ENCODE measurements at places on chromosomes 6 and 20.

DNA sequence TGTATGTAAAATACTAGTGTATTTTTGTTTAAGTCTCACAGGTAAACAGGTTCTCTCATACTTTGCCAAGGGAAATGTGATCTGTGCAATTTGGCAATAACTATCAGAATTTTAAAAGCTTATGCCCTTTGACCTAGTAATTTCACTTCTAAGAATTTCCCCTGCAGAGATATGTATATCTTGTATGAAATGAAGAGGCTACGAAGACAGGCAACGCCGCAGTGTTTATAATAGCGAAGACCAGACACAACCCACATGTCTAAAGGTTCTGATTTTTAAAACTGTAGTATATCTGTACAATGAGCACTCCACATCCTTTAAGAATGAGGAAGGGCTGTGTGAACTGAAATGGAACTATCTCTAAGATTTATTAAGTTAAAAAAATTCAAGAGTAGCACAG is 7.5 kb downstream of the TRAF3IP2 start:
- DNase-seq = no peak

DNA sequence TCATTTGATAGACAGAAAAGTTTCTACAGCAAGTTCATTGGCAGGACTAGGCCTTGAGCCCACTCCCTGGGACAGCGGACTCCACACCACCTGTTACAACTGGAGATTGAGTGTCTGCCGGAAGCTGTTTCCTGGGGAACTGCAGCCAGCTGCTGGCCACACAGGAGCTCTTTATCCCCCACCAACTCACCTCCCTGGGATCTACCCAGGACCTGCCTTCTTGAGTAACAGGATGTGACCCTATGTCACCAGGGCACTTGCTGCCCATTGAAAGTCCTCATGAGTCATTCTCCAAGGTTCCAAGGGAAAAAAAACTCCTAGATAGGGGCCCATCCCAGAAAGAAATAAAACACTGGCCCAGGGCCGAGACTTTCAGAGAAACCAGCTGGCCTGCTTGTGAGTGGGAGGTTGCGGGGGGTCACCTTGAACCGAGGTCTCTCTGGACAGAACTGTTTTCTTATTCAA is 37.4 kb upstream of the SLC9A8 start:
- DNase-seq = no peak

DNA sequence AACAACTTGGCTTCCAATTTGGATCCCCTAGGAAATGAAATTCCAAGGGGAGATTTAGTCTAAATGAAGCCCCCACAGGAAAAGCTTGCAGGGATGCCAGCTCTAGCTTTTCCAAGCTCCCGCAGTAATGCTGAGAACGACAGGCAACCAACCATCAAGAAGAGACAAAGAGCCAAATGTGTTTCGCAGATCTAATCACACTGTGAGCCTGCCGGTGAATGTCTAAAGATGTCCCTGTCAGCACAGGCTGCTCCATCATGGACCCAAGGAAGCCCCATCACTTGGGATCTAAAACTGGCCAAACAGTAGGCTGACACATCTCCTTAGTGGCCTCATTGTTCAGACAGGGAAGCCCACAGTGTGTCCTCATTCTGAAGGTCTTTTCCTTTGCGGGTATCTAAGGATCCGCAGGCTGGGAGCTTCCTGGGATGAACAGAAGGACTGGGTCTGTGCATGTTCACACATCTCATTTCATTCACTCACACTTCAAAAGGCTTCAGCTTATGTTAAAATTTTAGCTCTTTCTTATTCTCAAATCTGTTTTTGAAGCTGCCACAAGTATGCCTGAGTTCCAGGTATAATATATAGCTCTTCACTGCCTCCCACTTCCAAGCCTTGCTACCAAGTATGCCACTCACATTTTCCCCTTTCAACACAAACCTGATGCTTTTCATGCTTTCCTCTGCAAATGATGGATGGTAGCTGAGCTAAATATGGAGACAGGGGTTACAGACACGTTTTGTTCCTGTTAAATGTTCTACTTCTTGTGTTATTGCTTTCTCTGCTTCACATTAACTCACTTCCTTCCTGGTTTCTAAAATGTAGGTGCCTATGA is 229.8 kb downstream of the HIVEP2 start:
- no peak for DNase-seq

- no peak for DNase-seq
These were observed 169.9 kb downstream of the EDN1 start for GRCh38 chr6:12459945-12460661.

DNA sequence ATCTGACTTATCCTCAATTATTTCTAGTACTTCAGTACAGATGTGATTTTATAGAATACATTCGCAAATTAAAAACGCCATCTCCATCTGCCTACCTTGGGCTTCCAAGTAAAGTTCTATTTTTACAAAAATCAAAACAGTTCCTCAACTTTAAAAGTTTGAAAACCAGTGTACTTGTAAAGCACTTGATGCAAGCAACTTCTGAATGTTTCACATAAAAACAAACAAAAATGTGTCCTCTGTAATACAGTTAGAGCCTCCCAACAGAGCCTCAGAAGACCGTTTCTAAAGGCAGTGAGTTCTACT is 384 bp upstream of the MANEA start:
- DNase-seq = no peak

- no peak for DNase-seq
These were observed 97.9 kb downstream of the TPBG start for GRCh38 chr6:82461536-82461935.

Data from effector memory CD4-positive, alpha-beta T cell (primary cell).